ENCODE measurements at places on chromosomes 5 and 9.

DNA sequence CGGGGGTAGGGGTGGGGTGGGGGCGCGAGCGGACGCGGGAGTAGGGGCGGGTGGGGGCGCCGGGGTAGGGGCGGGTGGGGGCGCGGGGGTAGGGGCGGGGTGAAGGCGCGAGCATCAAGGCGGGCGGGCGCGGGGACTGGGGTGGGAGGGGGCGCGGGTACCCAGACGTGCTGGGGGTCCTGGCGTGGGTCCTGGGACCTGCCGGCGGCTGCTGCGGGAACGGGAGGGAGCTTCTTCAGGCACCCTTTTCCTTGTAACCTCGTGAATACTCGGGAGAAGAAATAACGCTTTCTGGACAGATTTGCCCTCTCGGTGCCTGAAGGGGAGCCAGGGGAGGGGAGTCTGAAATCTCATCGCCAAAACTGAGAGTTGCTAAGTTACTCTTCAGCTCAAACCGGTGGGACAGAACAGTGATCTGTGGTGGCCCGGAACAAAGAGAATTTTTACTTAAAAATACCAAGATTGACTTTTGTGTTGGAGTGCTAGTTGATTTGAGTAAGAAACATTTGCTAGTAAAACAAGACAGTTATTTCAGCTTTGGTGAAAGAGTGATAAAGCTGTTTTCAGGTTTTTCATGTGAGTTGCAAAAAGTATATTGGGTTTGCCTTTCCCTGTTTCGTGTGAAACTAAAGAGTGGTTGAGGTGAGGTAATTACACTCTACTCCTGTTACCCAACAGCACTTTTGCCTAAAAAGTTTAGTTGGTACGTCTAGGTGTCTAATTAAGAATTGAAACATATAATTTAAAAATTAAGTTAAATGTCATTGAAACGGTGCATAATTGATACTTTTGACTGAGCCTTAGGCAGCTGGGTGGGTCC, 643 bp downstream of the PLEKHG4B start:
- peak; percentile 58 for DNase-seq

DNA sequence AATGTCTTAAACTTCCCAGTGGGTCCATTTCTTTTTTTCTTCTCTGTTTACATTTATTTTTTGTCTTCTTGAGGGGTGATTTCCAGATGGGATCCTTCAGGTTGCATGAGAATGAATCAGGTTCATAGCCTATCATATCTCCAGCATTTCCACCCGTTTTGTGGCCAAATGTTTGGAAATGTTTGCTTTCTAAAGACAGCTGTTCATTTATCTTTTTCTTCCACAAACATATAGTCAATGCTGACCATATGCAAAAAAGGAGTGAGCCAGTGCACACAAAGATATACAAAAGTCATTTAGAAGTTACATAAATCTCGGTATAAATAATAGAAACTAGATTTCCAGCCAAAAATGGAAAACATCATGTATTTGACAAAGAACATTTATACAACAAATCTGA, 71.6 kb upstream of the STC2 start:
- no peak for DNase-seq

GRCh38 chr5:75342836-75343235, 5.8 kb downstream of the HMGCR start:
- DNase-seq, result no peak

GRCh38 chr5:126594748-126595485, at the start of gene ALDH7A1:
ALDH7A1 (minus strand) TSS chr5:126595219; CDS start chr5:126595198, 21 bp downstream.
- DNase-seq, result peak; percentile 97

- DNase-seq, result no peak
These were observed 1271.3 kb downstream of the EFNA5 start for GRCh38 chr5:106399391-106399790.

GRCh38 chr5:39656600-39656999, 231.8 kb upstream of the DAB2 start:
- no peak for DNase-seq

All from glutamatergic neuron (in vitro differentiated cells).